ENCODE measurements at places on chromosomes 12 and 14. TPM values are rescaled to one million over a fixed set of nuclear protein-coding genes. Genes with fewer than 3 reads are reported as not detected.

DNA sequence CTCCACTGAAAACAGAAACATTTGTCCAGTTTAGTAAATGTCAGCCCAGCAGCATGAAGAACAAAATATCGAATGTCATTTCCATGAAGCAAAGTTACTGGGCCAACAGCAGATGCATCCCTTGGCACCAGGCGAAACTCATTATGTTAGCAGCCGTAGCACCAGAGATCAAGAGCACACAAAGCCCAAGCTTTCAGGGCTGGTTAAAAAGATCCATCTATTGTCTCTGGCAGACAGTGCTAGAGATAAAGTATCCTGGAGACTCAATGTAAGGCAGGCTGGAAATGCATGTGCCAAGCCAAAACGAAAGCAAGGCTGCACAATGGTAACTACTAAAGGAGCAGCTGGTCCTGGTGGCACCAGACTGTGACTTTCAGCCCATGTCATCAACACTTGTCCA, 120.3 kb upstream of the PLEKHG7 start:
- no peak for DNase-seq

- no peak for DNase-seq
Measured at GRCh38 chr12:99453836-99454538, 193.6 kb upstream of the GARIN6 start.

GRCh38 chr12:125402874-125403789, 337.9 kb downstream of the AACS start:
- DNase-seq, result no peak

DNA sequence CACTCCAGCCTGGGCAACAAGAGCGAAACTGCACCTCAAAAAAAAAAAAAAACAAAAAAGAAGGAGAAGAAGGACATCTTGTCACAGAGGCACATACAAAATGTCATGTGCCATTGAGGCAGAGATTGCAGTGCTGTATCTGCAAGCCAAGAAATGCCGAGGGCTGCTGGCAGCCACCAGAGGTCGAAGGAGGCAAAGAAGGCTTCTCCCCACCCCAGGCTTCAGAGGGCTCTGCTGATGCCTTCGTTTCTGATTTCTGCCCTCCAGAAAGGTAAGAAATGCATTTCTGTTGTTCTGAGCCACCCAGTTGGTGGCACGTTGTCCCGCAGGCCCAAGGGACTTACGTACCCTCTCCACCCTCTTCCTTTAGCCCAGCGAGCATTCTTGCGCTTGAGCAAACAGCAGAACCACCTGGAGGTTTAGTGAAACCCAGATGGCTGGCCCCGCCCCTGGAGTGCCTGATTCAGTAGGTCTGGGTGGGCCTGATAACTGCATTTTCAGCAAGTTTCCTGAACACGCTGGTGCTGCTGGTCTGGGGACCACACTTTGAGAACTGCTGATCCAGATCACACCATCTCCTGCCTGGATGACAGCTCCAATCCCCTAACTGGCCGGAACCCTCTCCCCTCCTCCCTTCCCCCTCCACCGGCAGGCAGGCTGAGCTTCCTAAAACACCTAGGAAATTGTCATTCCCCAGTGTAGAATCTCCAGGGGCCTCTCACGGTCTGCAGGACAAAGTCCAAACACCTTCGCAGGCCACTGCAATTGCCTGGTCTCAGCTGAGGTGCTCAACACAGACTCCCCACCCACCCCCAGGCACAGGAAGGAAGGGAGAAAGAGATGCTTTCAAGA, 21.1 kb upstream of the SCARB1 start:
- peak; percentile 78 for DNase-seq

DNA sequence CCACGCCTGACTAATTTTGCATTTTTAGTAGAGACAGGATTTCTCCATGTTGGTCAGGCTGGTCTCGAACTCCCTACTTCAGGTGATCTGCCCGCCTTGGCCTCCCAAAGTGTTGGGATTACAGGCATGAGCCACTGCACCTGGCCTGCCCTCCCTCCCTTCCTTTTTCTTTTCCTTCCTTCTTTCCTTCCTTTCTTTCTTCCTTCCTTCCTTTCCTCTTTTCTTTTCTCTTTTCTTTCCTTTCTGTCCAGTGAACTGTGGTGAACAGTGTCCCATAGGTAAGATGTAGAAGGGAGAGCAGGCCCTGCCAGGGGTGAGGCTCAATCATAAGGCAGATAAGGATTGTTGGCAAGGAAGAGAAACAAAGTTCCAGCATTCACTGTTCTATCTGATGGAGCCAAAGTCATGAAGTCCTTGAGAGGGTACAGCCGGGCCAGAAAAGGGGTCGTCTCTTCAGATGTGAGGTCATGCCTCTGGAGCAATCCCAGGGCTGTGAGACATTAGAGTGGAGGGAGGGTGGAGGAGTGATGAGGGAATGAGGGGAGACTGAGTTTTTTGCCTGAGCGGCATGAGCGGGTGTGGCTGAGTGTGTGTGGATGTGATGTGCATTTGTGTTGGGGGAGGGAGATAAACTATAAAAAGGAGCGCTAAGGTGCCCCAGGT, 4.2 kb upstream of the MLF2 start:
- DNase-seq, result no peak

GRCh38 chr14:89304972-89305703, 111.9 kb downstream of the FOXN3 start:
- DNase-seq, result no peak

BRF1 gene
- total RNA-seq, result 24.1 TPM

PLCZ1 gene
- not detected for total RNA-seq
